Stimulated activated CD8-positive, alpha-beta memory T cell treated with anti-CD3 and anti-CD28 coated beads, Interleukin-12 subunit alpha, Interleukin-12 subunit beta, amount 100 ng/mL, for 1 hour (primary cell): ENCODE measurements at places on chromosomes 3 and 15.

DNA sequence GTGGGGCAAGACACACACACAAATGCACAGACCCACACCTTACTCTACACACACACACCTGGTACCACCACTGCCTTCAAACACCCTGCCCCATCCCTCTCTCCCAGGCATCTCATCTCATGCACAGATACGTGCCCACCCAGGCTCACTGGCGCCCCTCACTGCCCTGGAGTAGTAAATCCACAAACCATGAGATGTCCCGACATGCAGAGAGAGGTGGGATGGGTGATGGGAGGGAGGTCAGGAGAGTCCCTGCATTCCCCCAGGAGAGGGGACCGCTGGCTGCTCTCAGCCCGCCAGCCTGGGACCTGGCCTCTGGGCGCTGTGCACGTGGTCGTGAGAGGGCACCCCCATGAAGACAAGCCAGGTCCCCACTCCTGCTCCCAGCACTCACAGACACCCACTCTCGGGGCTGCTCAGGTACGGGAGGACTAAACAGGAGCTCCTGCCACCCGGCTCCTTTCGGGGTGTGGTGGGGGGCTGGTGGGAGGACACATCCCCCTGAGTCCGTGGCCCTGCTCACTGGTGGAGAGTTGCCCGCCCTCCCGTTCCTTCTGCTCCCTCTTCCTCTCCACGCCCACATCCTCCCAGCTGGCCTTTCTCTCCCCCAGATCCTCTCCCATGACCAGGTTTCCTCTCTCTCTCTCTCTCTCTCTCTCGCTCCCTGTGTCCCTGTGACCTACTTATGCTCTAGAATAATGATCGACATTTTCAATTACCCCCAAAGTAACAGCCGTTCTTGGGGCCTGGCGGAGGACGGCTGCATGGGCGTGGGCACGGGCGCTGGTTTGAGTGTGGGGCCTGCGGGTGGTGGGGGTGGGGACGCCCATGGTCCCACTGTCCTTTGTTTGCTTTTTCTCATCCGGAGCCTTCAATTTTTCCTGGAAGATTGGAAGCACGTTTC is 18.9 kb upstream of the CSPG4 start:
- no peak for DNase-seq

DNA sequence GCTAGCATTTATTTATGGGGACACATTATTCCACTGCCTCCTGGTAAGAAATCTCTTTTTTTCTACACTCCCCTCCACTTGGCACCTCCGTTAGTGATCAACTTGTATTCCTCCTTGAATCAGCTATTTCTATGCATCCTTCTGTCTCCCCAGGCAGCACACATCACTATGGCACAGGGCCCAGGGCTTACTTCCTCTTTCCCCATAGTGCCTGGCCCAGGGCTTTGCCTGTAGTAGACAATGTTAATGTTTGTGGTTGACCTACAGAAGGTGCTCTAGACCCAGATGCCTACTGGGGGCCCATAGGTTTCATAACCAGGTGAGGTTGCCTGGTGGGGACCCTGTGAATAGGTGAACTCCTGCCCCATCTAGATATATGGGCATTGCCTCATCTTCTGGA is 44.9 kb downstream of the EPHB1 start:
- DNase-seq, result no peak

DNA sequence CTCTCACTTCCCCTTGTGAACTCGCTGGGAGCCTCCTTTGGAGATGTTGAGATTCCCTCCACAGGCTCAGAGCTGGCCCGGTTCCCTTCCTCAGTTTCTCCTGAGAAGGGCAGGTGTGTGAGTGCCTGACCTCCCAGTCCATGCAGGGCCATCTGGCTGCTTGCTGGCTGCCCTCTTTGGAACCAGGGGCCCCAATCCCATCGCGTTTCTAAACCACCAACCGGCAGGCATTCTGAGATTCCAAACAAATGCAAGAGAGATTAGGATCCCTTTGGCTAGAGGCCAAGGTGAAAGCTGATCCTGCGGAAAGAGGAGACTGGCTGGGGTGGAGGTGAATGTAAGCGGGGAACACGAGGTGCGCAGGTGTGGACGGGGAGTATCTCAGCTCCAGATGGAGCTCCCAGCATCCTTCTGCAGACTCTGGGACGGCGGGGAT is 2.9 kb upstream of the PRRT3 start:
- no peak for DNase-seq

DNA sequence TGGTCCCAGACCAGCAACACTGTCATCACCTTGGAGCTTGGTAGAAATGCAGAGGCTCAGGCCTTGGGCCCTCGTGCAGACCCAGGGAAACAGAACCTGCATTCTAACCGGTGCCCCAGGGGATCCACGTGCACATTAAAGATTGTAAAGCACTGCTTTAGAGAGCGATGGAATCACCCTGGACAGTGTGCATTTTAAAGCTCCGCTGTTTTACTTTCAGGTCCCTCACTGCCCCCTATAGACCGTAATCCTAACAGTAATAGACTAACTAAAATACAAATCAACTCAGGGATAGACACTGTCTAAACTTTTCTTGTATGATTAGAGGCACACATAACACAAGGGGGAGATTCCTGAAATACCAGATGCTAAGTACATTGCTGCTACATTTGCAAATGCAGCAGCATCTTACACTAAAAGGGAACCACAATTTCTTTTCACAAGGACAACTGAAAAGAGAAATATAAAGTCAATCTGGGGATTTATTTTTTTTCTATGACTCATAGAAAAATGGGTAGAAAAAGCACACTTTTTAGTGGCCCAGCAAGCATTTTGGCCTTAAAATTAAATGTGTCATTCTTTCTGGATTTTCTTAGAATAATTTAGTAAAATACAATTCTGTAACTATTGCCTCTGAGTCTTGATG is 10.5 kb upstream of the SH3GL3 start:
- no peak for DNase-seq

DNA sequence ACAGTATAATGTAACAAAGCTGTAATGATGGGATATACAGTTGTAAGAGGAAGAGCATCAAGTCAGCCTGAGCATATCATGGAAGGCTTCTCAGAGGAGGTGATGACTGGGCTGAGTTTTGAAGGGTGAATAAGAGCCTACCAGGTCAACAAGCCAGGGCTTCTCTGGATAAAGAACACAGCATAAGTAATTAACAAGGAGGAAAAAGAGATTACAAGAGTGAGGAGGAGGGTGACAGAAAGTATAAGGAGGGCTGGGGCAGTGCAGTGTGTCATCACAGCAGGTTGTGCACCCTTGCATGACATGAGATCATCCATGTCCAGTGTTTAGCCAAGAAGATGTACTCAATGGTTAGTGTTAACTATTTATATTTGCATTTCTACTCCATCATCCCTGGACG is 16.9 kb upstream of the SPATA12 start:
- DNase-seq, result no peak
